Lung (tissue), 17 donors: ENCODE measurements at places on chromosomes 1 and 21. TPM values are rescaled to one million over a fixed set of nuclear protein-coding genes. Genes with fewer than 3 reads are reported as not detected.

FLG2 gene
- not detected for total RNA-seq

APOBEC4 gene
- 5.3 TPM for total RNA-seq

GRCh38 chr1:217078078-217078690 lies 355.0 kb upstream of the ESRRG start:
- peak; percentile 61 for DNase-seq
- H3K36me3 ChIP-seq, result no peaks in the 10 kb centered on the region
- H3K4me3 ChIP-seq, result no peak overlapping the region
- no peak overlapping the region for H3K27ac ChIP-seq
- no peaks in the 10 kb centered on the region for H3K4me1 ChIP-seq

PLA2G2C gene
- total RNA-seq, result 0.09 TPM

C1orf141 gene
- total RNA-seq, result 11.4 TPM

- H3K27ac ChIP-seq, result peak within 1 kb of the TSS; percentile 89
- peaks cover 5% of the 10 kb centered on the region for H3K4me1 ChIP-seq
- peaks cover 22% of the 10 kb centered on the region for H3K27me3 ChIP-seq
- DNase-seq, result peak; percentile 74
Observed at GRCh38 chr1:45205910-45206721, at the start of gene ZSWIM5. ZSWIM5 (minus strand) TSS chr1:45206605; CDS start chr1:45206350, 255 bp downstream.

IPO13 gene
- 35.4 TPM for total RNA-seq

TSPEAR gene
- 2.1 TPM for total RNA-seq
